ENCODE measurements at places on chromosomes 16 and 17. TPM values are rescaled to one million over a fixed set of nuclear protein-coding genes. Genes with fewer than 3 reads are reported as not detected.

The GUCY2D gene
- total RNA-seq: not detected

DNA sequence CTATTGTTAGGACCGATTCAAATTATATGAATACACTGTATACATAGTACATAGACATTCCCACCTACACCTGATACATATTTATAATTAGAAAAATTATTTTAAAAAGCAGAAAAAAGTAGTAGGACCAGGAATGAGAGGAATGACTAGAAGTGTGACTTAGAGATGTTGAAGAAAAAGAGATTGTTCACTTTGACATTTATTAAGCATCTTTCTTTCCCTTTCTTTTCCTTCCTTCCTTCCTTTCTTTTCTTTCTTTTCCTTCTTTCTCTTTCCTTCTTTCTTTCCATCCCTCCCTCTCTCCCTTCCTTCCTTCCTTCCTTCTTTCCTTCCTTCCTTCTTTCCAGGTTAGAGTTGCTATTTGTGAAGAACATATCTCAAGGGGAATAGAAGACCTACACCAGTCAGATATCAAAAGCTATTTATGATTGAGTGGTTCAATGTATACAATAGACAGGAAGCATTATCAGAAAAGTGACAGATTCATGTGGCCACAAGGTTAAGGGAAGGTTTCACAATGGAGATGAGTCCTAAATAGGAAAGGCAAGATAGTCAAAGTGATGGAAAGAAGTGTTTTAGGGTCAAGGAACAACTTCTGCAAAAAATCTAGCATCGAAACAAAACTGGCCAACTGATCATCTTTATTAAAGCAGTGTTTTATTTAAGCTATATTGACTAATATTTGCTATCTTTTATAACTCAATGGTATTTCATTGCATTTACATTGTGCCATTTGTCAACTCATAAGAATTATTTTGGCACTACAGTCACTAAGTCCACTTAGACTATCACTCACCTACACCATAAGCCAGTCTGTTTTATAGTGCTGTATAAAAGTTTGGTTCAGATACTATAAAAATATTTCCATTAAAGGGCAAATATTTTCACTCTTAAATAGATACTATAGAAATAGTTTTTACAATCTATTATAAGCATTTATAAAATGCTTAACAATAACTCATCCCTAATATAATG, 54.1 kb upstream of the NACA2 start:
- no peak for DNase-seq

The FNDC8 gene
- total RNA-seq: not detected

- DNase-seq: no peak
Measured at GRCh38 chr17:4811471-4811870, 4.5 kb downstream of the PLD2 start.

DNA sequence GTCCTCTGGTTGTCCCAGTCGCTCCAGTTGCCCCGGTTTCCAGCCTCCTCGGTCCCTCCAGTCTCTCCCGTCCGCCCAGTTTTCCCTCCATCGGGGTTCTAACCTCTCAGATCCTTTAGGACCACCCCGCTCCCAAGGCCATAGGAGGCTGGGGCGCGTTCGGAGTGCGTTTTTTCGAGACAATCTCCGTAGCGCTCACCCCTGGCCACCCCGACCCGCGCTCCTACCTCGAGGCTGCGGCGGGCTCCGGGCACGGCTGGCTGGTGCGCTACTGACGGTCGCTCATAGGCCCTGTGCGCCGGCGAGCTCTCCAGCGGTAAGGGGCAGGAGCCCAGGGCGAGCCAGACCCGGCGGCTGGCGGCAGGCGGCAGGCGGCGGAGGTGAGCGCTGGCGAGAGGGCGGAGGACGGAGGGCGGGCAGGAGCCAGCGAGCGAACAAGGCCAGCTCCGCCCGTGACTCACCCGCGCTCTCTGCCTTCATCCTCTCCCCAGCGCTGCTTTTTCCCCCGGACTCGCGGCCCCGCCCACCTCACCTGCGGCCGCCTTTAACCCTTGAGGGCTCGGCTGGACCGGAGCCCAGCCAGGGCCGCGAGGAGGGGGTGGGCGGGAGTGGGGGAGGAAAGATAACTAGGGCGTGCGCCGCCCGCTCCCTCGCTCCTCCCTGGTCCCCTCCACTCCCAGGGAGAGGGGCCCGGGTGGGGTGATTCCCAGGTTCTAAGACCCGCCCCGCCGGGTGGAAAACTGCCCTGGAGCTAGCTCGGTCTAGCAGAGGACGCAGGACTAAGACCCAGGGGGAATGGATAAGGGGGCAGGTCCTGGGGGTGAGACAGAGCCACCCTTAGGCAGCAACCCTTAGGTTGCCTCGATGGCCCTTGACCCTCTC, at the start of gene SP6:
Gene SP6 (minus strand): TSS at position 472 of the 882 bp plus-strand sequence. CDS start 2,734 bp downstream, outside the sequence.
- DNase-seq: peak; percentile 94

GRCh38 chr17:71260366-71260940, 860.4 kb upstream of the SOX9 start:
- DNase-seq: no peak

- no peak for DNase-seq
Measured at GRCh38 chr16:88943131-88943664, 33.8 kb downstream of the CBFA2T3 start.

The GLOD4 gene
- total RNA-seq: 213 TPM

The OR1F1 gene
- not detected for total RNA-seq

DNA sequence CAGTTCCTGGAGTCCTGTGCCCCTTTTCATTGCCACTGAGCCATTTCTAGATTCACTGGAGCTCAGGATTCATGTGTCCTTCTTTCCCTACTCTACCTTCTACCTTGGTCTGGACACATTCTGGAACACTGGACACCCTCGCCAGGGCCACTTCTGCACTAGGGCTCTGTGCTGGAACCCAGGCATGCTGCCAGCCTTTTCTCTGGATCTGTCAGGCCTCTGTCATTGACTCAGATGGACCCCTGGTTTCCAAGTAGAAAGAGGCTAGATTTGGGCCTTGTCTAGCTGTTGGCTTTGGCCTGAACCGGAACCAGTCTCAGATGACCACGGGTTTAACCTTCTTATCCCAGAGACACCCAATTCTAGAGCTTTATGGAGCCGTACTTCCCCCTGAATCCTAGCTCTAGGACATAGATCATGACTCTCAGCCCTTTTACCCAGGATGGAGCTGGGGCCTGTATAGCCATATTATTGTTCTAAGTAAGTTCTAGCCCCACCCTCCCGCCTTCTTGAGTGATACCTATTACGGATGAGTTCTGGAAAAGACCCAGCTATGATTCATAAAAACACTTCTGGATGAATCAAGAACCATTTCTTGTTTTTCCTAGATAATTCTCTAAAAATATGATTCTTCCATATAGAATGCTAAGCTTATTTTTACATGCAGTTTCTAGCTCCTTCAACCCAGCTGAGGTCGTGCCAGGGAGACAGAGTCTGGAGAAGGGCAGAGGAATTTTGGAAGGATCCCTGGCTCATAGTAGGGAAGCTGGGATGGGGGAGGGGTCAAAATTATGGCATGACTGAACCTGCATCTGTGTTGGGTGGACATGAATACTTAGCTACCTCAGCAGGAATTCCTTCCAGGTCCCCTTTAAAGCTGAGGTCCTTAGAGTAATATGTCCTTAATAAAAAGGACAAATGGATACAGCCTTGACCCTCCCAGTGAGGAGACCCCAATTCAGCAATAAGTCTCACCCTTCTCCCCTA, 1.1 kb upstream of the CHRNB1 start:
- no peak for DNase-seq

DNA sequence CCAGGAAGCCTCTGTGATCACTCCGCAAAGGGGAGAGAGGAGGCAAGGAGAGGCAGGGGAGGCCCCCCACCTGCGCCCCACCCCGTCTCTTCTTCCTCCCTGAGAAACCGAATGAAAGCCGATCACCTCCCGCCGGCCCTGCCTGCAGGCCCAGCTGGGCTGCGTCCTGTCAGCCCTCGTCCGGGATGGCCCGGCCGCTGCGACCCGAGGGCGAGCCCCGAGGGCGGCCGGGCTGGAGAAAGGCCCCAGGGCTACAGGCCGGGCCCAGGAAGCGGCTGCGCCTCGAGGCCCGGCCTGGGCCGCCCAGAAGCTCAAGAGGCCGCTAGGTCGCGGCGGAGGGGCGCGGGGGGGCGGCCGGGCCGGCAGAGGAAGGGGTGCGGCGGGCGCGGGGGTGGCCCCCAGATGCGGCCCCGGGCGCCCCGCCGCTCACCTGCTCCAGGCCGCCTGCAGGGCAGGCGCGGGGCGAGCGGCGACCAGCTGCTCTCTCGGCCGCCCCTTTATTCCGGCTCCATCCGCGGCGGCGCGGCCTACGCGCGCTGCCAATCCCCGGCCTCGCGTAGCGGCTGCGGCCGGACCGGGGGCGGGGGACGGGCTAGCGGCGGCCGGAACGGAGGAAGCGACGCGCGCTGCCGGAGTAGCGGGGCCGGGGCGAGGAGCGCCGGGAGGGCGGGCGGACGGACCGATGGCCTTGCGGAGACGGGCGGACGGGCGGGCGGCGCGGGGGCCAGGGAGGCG, at the start of gene ZNF319:
Gene ZNF319 (minus strand): TSS at position 702 of the 735 bp plus-strand sequence. CDS start 2,407 bp downstream, outside the sequence.
- DNase-seq: no peak
